Adrenal gland (tissue), 19 donors: ENCODE measurements at places on chromosomes 3 and 15.

DNA sequence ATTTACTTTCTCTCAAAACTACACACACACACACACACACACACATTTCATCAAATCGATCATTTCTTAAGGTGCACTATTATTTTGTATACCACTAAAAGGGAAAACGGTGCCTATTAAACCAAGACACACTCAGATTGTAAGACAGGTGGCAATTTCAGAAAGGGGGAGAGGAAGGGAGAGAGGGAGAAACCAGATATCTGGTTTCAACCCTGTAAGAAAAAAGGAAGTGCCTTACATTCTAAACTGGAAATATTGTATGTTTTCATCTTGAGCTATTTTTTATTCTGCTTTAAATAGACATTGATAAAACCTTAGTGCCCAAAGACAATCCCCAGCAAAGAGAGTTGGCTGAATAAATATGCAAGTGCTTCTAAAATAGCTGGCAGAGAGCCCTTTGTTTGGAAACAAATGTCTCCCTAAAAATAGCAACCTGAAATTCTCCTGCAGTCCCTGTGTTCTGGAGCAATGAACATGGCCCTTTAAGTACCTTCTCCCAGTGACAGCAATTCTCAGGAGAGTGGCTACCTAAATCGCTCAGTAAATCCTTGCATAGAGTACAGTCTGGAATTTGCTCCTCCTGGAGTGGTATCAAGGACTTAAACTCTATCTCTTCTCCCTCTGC, 85.7 kb downstream of the RARB start:
- H3K27ac ChIP-seq, result no peak overlapping the region
- no peaks in the 10 kb centered on the region for H3K4me1 ChIP-seq
- no peaks in the 10 kb centered on the region for H3K27me3 ChIP-seq
- DNase-seq, result no peak
- H3K36me3 ChIP-seq, result no peaks in the 10 kb centered on the region
- no peak overlapping the region for H3K4me3 ChIP-seq

- H3K36me3 ChIP-seq, result no peaks in the 10 kb centered on the region
- H3K27me3 ChIP-seq, result no peaks in the 10 kb centered on the region
- DNase-seq, result no peak
- no peak overlapping the region for H3K27ac ChIP-seq
- no peak overlapping the region for H3K4me3 ChIP-seq
- peaks cover 8% of the 10 kb centered on the region for H3K4me1 ChIP-seq
Measured at GRCh38 chr3:40208251-40208650, 101.3 kb upstream of the EIF1B start.

GRCh38 chr3:178823150-178823549, 248.5 kb downstream of the ZMAT3 start:
- no peak for DNase-seq
- H3K4me3 ChIP-seq, result no peak overlapping the region
- no peaks in the 10 kb centered on the region for H3K36me3 ChIP-seq
- no peaks in the 10 kb centered on the region for H3K27me3 ChIP-seq

DNA sequence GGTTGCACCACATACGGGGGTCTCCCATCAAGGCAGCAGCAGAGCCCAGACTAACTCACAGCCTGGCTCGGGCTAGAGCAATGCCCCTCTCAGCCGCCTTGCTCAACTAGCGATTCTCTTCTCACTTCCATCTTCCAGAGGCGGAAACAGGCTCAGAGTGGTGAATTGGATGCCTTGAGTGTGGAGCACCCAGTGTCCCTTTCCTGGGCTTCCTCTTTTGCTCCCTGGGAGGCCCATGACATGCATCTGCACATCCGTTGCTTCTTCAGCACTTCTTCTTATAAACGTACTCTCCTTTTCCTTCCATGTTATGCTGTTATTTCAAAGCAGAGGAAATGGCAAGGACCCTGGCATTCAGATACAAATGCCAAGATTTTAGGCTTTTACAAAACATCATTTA, 2.1 kb upstream of the IQSEC1 start:
- no peak overlapping the region for H3K4me3 ChIP-seq
- H3K27me3 ChIP-seq, result peaks cover 30% of the 10 kb centered on the region
- no peak overlapping the region for H3K27ac ChIP-seq

- no peak overlapping the region for H3K4me3 ChIP-seq
- no peaks in the 10 kb centered on the region for H3K27me3 ChIP-seq
- peak; percentile 39 for DNase-seq
- peak overlapping the region; percentile 77 for H3K27ac ChIP-seq
Measured at GRCh38 chr3:53545310-53545995, 51.0 kb downstream of the CACNA1D start.

GRCh38 chr3:54841471-54841870, 86.4 kb downstream of the LRTM1 start:
- no peak overlapping the region for H3K27ac ChIP-seq
- H3K36me3 ChIP-seq, result no peaks in the 10 kb centered on the region
- H3K4me1 ChIP-seq, result no peaks in the 10 kb centered on the region
- no peaks in the 10 kb centered on the region for H3K27me3 ChIP-seq
- no peak for DNase-seq
- no peak overlapping the region for H3K4me3 ChIP-seq

GRCh38 chr15:67030036-67030762, 35.2 kb upstream of the SMAD3 start:
- peaks cover 16% of the 10 kb centered on the region for H3K4me1 ChIP-seq
- H3K36me3 ChIP-seq, result no peaks in the 10 kb centered on the region
- no peak overlapping the region for H3K4me3 ChIP-seq
- H3K27me3 ChIP-seq, result no peaks in the 10 kb centered on the region

DNA sequence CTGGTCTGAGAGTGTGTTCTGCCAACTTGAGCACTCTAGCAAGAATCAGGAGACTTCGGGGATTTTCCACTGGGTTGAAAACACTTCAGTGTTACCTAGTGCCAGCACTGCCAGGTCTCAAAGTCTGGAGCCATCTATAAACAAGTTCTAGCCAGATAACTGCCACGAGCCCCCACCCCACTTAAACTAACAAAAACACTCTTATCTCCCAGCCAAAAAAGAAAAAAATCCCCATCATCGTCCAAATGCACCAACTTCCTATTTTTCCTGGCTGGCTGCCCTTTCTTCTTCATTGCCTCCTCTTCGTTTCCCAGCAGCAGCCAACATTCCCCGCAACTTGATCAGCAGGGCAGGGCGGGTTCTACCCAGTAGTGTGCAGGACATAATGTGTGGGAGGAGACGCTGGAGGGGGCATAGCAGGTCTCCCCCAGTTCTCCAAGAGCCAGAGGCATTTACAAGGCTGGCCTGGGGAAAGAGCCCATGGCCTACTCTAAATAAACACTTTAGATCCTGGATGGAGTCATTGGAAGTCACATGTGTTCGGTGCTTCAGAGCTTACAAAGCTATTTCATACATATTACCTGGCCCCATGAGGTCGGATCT, 29.5 kb downstream of the C2CD4B start:
- H3K4me3 ChIP-seq, result no peak overlapping the region
- DNase-seq, result no peak

DNA sequence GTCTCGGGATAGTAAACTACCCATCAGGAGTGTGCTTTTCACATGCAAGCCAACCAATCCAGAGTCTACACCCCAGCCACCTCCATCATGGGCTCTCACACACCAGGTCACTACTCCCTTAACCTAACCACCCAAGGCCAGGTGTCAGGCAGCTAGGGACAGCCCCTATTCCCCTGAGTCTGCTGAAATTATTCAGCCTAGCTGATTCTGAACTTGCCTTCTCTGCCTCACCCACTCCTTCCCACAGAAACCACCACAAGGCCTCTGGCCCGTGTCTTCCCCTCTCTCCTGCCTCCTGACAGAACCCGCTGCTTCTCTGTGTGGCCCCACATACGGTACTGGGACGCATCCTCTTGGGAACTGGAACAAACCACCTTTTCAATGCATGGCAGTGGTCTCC, 82.1 kb downstream of the PCSK6 start:
- H3K4me1 ChIP-seq, result no peaks in the 10 kb centered on the region
- H3K4me3 ChIP-seq, result no peak overlapping the region
- DNase-seq, result no peak
- no peak overlapping the region for H3K27ac ChIP-seq

- no peaks in the 10 kb centered on the region for H3K27me3 ChIP-seq
- no peak for DNase-seq
- no peaks in the 10 kb centered on the region for H3K36me3 ChIP-seq
- no peak overlapping the region for H3K4me3 ChIP-seq
Measured at GRCh38 chr15:72005483-72005882, 112.5 kb downstream of the MYO9A start.

DNA sequence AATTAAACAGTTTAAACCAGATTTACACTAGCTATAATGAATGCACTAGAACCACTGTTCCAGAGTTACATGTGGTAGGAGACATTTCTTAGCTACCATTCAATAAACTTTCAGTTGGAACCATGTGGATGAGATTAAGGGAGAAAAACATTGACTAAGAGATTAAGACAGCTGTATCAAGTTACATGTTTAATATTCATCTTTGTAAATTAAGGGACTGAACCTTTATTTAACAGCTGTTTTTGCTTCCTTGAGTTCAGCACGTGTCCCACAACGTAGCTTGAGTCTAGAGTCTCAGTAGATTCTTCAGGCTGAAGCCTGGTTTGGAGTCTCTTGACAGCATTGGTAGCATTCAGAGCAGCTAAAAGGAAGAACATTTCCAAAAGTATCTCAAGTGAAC, 27.2 kb upstream of the CFAP44 start:
- no peak for DNase-seq
- no peaks in the 10 kb centered on the region for H3K36me3 ChIP-seq
- no peak overlapping the region for H3K27ac ChIP-seq
- no peaks in the 10 kb centered on the region for H3K4me1 ChIP-seq
- H3K27me3 ChIP-seq, result no peaks in the 10 kb centered on the region

GRCh38 chr15:29690765-29691475, 131.3 kb downstream of the TJP1 start:
- H3K4me3 ChIP-seq, result no peak overlapping the region
- no peaks in the 10 kb centered on the region for H3K27me3 ChIP-seq
- DNase-seq, result no peak
- no peaks in the 10 kb centered on the region for H3K4me1 ChIP-seq
- no peaks in the 10 kb centered on the region for H3K36me3 ChIP-seq
- no peak overlapping the region for H3K27ac ChIP-seq

- H3K4me3 ChIP-seq, result no peak overlapping the region
- no peak for DNase-seq
- H3K4me1 ChIP-seq, result no peaks in the 10 kb centered on the region
- no peaks in the 10 kb centered on the region for H3K27me3 ChIP-seq
Measured at GRCh38 chr15:93042211-93042610, 46.8 kb downstream of the RGMA start.

GRCh38 chr15:79967298-79968182, 3.5 kb downstream of the BCL2A1 start:
- H3K36me3 ChIP-seq, result no peaks in the 10 kb centered on the region
- DNase-seq, result no peak
- H3K27ac ChIP-seq, result no peak overlapping the region
- H3K4me1 ChIP-seq, result peaks cover 7% of the 10 kb centered on the region
- no peaks in the 10 kb centered on the region for H3K27me3 ChIP-seq

DNA sequence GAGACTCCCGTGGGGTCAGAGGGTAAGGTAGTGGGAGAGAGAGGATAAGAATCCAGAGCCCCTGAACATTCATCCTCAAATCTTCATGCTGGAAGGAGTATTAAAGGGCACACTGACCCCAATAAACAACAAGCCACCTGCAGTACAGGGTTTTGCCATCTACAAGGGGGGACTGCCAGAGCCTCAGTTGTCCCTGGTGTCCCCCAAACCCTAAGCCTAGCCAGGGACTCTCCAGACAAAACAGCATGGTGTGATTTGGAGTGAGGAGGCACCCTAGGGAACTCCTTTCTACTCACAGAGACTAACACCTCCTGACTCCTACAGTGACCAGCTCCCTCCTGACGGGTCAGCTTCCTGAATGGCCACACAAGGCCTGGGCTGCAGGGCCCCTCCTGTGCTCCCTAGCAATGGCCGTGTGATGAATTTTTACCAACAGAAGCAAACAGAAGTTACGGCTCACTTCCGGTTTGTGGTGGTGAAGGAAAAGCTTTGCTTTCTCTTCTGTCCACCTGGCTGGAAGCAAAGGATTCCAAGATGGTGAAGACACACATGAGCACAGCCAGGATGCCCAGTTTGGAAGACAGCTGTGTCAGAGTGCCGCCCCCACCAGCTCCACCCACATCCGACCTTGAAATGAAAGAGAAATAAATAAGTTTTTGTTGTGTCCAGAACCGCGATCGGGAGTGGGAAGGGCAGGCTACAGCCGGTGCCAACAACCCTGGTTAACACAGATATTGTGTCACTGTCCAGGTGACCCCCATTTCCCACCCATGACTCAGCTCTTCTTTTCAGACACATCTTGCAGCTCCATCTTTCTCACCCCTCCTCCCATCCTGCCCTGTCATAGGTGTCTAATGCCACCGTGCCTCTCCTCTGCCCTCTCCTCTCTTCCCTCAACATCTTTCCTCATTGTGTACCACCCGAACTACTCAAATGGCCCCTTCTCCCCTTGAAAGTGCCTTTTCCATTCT, 69.6 kb upstream of the ATP13A3 start:
- DNase-seq, result peak; percentile 52
- no peaks in the 10 kb centered on the region for H3K27me3 ChIP-seq
- peaks cover 19% of the 10 kb centered on the region for H3K4me1 ChIP-seq
- no peak overlapping the region for H3K27ac ChIP-seq
- no peaks in the 10 kb centered on the region for H3K36me3 ChIP-seq

GRCh38 chr3:102796804-102797203, 362.0 kb downstream of the ZPLD1 start:
- H3K27me3 ChIP-seq, result no peaks in the 10 kb centered on the region
- H3K36me3 ChIP-seq, result no peaks in the 10 kb centered on the region
- DNase-seq, result no peak
- H3K27ac ChIP-seq, result no peak overlapping the region

- no peaks in the 10 kb centered on the region for H3K27me3 ChIP-seq
- H3K27ac ChIP-seq, result no peak overlapping the region
- H3K4me1 ChIP-seq, result no peaks in the 10 kb centered on the region
Measured at GRCh38 chr3:16632395-16632794, 27.2 kb upstream of the DAZL start.

DNA sequence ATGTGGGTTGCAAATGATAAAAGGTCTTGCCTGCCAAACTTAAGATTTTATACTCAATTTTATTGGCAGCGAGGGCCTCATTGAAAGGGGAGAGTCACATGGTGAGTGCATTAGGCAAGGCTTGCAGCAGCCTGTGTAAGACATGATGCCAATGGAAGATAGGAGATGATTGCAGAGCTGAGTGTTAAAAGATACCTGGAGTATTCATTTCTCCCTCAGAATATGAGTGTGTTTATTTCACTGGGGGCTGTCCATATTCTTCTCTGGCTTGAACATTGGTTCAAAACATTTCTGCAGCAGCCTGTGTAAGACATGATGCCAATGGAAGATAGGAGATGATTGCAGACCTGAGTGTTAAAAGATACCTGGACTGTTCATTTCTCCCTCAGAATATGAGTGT, 165.2 kb upstream of the NUDT16 start:
- no peak overlapping the region for H3K4me3 ChIP-seq
- no peaks in the 10 kb centered on the region for H3K36me3 ChIP-seq
- H3K27ac ChIP-seq, result peak overlapping the region; percentile 2
- peaks cover 15% of the 10 kb centered on the region for H3K4me1 ChIP-seq

DNA sequence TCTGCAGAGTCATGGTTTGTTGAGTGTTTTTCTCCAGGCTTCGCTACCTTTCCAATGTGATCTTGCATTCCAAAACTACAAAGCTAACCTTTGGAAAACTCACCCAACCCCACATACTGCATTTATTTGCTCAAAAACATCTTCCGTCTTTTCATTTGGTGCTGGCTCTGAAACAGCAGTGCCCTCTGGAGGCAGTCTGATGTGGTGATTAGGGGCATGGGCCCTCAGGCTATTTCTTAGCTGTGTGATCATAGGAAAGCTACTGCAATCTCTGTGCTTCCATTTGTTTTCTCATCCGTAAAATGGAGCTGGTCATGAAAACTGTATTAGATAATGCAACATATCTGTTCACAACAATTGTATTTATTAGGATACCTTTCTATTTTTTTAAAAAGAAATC, 47.0 kb downstream of the MTHFS start:
- H3K36me3 ChIP-seq, result no peaks in the 10 kb centered on the region
- DNase-seq, result peak; percentile 17
- H3K27me3 ChIP-seq, result no peaks in the 10 kb centered on the region
- H3K4me3 ChIP-seq, result no peak overlapping the region
- no peak overlapping the region for H3K27ac ChIP-seq
